Endodermal cell (in vitro differentiated cells): ENCODE measurements at places on chromosomes 3 and 15. TPM values are rescaled to one million over a fixed set of nuclear protein-coding genes. Genes with fewer than 3 reads are reported as not detected.

DNA sequence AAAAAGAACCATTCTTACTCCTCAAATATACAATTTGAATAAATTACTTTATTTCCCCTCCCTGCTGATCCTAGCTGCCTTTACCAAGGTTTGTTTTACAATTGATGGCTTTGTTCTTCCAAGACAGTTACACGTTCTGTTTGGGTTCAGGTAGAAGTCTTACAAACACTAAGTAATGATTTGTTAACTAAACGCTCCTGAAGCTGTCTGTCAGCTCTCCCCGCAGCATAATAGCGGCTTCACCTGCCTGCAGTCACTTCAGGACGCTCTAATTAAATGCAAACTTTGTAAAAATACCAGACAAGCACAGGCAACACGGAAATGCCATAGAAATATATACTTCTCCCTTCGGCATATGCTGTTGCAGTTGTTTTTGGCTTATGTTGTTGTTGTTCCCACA, 176.4 kb upstream of the MDFIC2 start:
- H3K36me3 ChIP-seq, result no peaks in the 10 kb centered on the region
- H3K4me1 ChIP-seq, result no peaks in the 10 kb centered on the region
- H3K27ac ChIP-seq, result no peak overlapping the region
- H3K4me3 ChIP-seq, result no peak overlapping the region

GRCh38 chr3:98536456-98537017, 4.8 kb downstream of the GPR15 start:
- no peak overlapping the region for H3K4me3 ChIP-seq
- H3K27me3 ChIP-seq, result no peaks in the 10 kb centered on the region
- no peaks in the 10 kb centered on the region for H3K36me3 ChIP-seq
- H3K27ac ChIP-seq, result no peak overlapping the region
- DNase-seq, result no peak

CKMT1A gene
- 4.4 and 6.6 TPM in 2 replicates for total RNA-seq

GRCh38 chr15:41407341-41407740, 5.0 kb upstream of the NDUFAF1 start:
- H3K4me1 ChIP-seq, result no peaks in the 10 kb centered on the region
- H3K27me3 ChIP-seq, result no peaks in the 10 kb centered on the region
- no peak overlapping the region for H3K27ac ChIP-seq
- no peak for DNase-seq
- H3K36me3 ChIP-seq, result no peaks in the 10 kb centered on the region

GRCh38 chr3:123657568-123657967, 72.7 kb upstream of the HACD2 start:
- DNase-seq, result no peak
- H3K27ac ChIP-seq, result no peak overlapping the region

- no peaks in the 10 kb centered on the region for H3K27me3 ChIP-seq
- H3K4me1 ChIP-seq, result no peaks in the 10 kb centered on the region
- DNase-seq, result no peak
- no peak overlapping the region for H3K27ac ChIP-seq
- H3K4me3 ChIP-seq, result no peak overlapping the region
Observed at GRCh38 chr3:188574885-188575284, 420.9 kb downstream of the LPP start.

PLSCR2 gene
- total RNA-seq, result 2.7 and 3.0 TPM in 2 replicates

PCOLCE2 gene
- total RNA-seq, result 11.5 to 18.3 TPM (median 17.0 TPM) in 3 replicates

GRCh38 chr3:178189854-178190253, 346.4 kb upstream of the KCNMB2 start:
- H3K4me3 ChIP-seq, result no peak overlapping the region
- no peaks in the 10 kb centered on the region for H3K36me3 ChIP-seq
- no peaks in the 10 kb centered on the region for H3K4me1 ChIP-seq
- no peak overlapping the region for H3K27ac ChIP-seq
- no peaks in the 10 kb centered on the region for H3K27me3 ChIP-seq
- no peak for DNase-seq

- H3K27ac ChIP-seq, result no peak overlapping the region
- H3K36me3 ChIP-seq, result no peaks in the 10 kb centered on the region
Observed at GRCh38 chr3:52982839-52983238, 63.0 kb downstream of the SFMBT1 start.

- H3K36me3 ChIP-seq, result peaks cover 12% of the 10 kb centered on the region
- H3K27ac ChIP-seq, result no peak overlapping the region
- DNase-seq, result no peak
- H3K4me3 ChIP-seq, result no peak overlapping the region
Observed at GRCh38 chr15:90892498-90893174, 8.3 kb downstream of the FES start.

MORC1 gene
- total RNA-seq, result not detected in 2 replicates

SKOR1 gene
- 0.14 and 0.37 TPM in 2 replicates for total RNA-seq

LRRC2 gene
- 7.6 to 11.2 TPM (median 8.9 TPM) in 3 replicates for total RNA-seq

DNA sequence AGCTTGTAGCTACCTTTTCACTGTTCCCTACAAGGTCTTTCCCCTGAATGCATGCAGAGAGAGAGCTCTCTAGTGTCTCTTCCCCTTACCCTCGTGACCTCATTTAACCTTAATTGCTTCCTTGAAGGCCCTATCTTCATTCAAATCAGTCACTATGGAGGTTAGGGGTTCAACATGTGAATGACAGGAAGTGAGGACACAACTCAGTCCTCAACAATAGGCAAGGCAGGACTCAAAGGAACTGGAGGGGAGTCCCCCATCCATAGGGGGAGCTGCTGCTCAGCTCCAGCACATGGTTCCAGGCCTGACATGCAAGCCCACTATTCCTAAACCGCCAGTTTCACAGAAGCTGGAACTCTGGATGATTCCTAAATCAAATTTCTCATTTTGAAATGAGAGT, 33.8 kb upstream of the GYG1 start:
- H3K4me3 ChIP-seq, result no peak overlapping the region
- H3K4me1 ChIP-seq, result no peaks in the 10 kb centered on the region
- DNase-seq, result peak; percentile 79
- no peak overlapping the region for H3K27ac ChIP-seq
- H3K27me3 ChIP-seq, result no peaks in the 10 kb centered on the region

SLC35A5 gene
- 35.1 to 45.6 TPM (median 43.2 TPM) in 3 replicates for total RNA-seq

GRCh38 chr3:153343988-153344782, 182.2 kb downstream of the RAP2B start:
- no peaks in the 10 kb centered on the region for H3K27me3 ChIP-seq
- no peak overlapping the region for H3K4me3 ChIP-seq
- H3K4me1 ChIP-seq, result no peaks in the 10 kb centered on the region
- H3K36me3 ChIP-seq, result no peaks in the 10 kb centered on the region
- DNase-seq, result no peak

- no peaks in the 10 kb centered on the region for H3K27me3 ChIP-seq
- no peak overlapping the region for H3K4me3 ChIP-seq
- H3K36me3 ChIP-seq, result no peaks in the 10 kb centered on the region
- no peak for DNase-seq
Observed at GRCh38 chr3:62621176-62621575, 247.8 kb upstream of the FEZF2 start.

BCL2A1 gene
- not detected in 2 replicates for total RNA-seq

DNA sequence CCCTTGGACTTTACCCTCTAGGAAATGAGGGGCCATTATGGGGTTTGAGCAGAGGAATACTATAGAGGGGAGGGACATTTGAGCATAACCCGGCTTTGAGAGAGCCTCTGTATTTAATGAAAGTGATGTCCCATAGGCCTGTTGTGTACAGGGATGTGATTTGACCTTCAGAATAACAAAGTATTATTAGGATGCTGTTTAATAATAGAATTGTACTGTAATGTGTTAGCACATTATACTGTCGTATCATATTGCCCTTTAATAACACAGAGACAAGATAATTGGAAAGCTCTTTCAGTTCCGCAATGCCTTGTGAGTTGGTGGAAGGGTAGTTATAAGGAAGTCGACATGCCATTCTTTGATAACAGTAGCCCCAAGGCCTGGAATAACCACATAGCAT, 328.3 kb downstream of the RYR3 start:
- no peak for DNase-seq
- H3K27ac ChIP-seq, result no peak overlapping the region
- no peaks in the 10 kb centered on the region for H3K27me3 ChIP-seq
- no peaks in the 10 kb centered on the region for H3K36me3 ChIP-seq
- no peak overlapping the region for H3K4me3 ChIP-seq
- H3K4me1 ChIP-seq, result no peaks in the 10 kb centered on the region

LEKR1 gene
- total RNA-seq, result 0.50 and 1.0 TPM in 2 replicates

DNA sequence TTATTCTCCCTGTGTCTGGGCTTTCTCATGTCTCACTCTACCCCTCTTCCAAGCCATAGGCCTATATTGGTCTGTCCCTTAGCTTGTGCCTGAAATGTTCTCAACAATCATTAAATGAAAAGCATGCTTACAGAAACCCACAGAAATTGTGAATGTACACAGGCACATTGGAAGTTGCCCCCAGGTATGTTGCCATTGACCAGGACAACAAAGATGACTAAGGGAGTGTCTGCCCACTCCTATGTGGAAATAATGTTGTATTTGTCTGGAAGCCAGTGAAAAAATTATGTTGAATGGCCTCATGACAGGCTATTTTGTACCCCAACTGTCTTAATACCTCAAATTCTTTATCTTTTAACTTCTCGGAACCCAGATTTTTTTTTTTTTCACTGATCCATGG, 102.0 kb downstream of the TPRG1 start:
- no peaks in the 10 kb centered on the region for H3K36me3 ChIP-seq
- no peak for DNase-seq
- H3K4me3 ChIP-seq, result no peak overlapping the region
- H3K4me1 ChIP-seq, result no peaks in the 10 kb centered on the region
- H3K27ac ChIP-seq, result no peak overlapping the region

DCUN1D1 gene
- total RNA-seq, result 43.2 to 65.6 TPM (median 52.0 TPM) in 3 replicates

- no peaks in the 10 kb centered on the region for H3K36me3 ChIP-seq
- peaks cover 11% of the 10 kb centered on the region for H3K4me1 ChIP-seq
- H3K27ac ChIP-seq, result no peak overlapping the region
- H3K27me3 ChIP-seq, result no peaks in the 10 kb centered on the region
Observed at GRCh38 chr3:161560008-161560637, 63.5 kb downstream of the OTOL1 start.

GRCh38 chr3:72523429-72524151, 324.7 kb downstream of the SHQ1 start:
- DNase-seq, result no peak
- no peak overlapping the region for H3K4me3 ChIP-seq
- H3K27me3 ChIP-seq, result no peaks in the 10 kb centered on the region
- H3K36me3 ChIP-seq, result no peaks in the 10 kb centered on the region
- no peak overlapping the region for H3K27ac ChIP-seq
- H3K4me1 ChIP-seq, result no peaks in the 10 kb centered on the region

DNA sequence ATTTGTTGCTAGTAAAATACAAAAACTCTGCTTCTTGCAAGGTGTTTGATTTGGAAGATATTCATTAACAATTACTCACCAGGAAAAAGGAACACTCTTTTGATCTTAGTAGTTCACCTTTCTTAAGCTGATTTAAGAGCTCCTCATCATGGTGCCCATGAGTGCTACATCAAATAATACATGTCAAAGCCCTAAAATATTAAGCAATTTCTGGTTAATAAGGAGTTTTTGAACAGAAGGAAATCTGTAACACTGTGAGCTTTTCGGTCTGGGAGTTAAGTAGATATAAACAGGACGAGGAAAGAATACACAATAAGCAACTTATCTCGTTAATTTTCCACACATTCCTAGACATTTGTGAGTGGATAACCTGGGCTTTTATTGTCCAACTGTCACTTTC, 83.9 kb upstream of the DCBLD2 start:
- DNase-seq, result no peak
- no peaks in the 10 kb centered on the region for H3K36me3 ChIP-seq
- H3K27me3 ChIP-seq, result no peaks in the 10 kb centered on the region
- H3K4me1 ChIP-seq, result peaks cover 5% of the 10 kb centered on the region
- no peak overlapping the region for H3K4me3 ChIP-seq
- no peak overlapping the region for H3K27ac ChIP-seq

PARP15 gene
- 0.21 to 0.44 TPM (median 0.29 TPM) in 3 replicates for total RNA-seq

RASA2 gene
- 24.8 to 30.9 TPM (median 25.0 TPM) in 3 replicates for total RNA-seq

OXTR gene
- total RNA-seq, result 11.8 and 13.1 TPM in 2 replicates

CD86 gene
- not detected in 3 replicates for total RNA-seq

GRCh38 chr15:80489030-80489594, 84.9 kb downstream of the ARNT2 start:
- no peaks in the 10 kb centered on the region for H3K4me1 ChIP-seq
- no peak for DNase-seq
- no peak overlapping the region for H3K4me3 ChIP-seq
- no peak overlapping the region for H3K27ac ChIP-seq

DNA sequence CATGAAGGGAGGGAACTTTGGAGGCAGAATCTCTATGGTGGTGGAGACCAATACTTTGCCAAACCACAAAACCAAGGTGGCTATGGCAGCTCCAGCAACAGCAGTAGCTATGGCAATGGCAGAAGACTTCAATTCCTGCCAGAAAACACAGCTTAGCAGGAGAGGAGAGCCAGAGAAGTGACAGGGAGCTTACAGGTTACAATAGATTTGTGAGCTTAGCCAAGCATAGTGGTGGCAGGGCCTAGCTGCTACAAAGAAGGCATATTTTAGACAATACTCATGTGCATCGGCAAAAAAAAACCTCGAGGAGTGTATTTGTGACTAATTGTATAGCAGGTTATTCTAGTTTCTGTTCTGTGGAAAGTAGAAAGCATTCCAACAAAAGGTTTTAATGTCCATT, 6.4 kb upstream of the CSTA start:
- peaks cover 38% of the 10 kb centered on the region for H3K27me3 ChIP-seq
- no peak overlapping the region for H3K27ac ChIP-seq
- no peaks in the 10 kb centered on the region for H3K36me3 ChIP-seq
- no peak overlapping the region for H3K4me3 ChIP-seq
- no peaks in the 10 kb centered on the region for H3K4me1 ChIP-seq

- H3K27ac ChIP-seq, result no peak overlapping the region
- peaks cover 6% of the 10 kb centered on the region for H3K4me1 ChIP-seq
Observed at GRCh38 chr15:25556136-25556535, 117.3 kb upstream of the UBE3A start.

- H3K27me3 ChIP-seq, result no peaks in the 10 kb centered on the region
- peaks cover 53% of the 10 kb centered on the region for H3K36me3 ChIP-seq
- DNase-seq, result peak; percentile 85
- H3K27ac ChIP-seq, result peak overlapping the region; percentile 56
- H3K4me3 ChIP-seq, result peak overlapping the region; percentile 69
Observed at GRCh38 chr15:41561777-41562145, 2.7 kb downstream of the TYRO3 start.

DNA sequence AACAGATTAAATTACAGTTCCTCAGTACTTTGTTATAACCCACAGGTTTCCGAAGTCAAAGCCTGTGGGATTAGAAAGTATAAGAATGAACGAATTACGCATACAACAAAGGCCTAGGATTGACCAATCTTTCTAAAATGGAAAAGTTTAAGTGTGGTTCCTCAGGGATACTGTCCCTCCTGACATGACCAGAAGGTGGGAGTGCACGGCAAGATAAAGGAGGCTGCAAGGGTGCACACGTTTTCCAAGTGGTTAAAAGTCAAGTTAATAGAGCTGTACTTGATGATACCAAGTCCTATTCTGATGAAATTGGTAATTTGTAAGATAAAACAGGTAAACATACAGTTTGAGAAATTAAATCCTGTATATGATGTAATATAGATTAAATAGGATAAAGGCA, 96.2 kb downstream of the ALDH1A2 start:
- H3K4me1 ChIP-seq, result no peaks in the 10 kb centered on the region
- DNase-seq, result no peak
- no peaks in the 10 kb centered on the region for H3K36me3 ChIP-seq
- no peaks in the 10 kb centered on the region for H3K27me3 ChIP-seq
- H3K4me3 ChIP-seq, result no peak overlapping the region

DNA sequence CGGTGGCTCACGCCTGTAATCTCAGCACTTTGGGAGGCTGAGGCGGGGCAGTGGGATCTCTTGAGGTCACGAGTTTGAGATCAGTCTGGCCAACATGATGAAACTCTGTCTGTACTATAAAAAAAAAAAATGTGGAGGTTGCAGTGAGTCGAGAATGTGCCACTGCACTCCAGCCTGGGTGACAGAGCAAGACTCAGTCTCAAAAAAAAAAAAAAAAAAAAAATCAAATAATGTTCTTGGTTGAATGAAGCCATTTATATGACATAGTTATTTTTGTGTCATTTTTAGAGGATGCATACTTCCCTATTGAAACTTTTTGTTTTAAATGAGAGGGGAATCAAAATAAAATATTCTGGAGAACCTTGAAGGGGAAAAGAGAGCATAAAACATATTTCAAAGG, 3.1 kb downstream of the HMCES start:
- DNase-seq, result no peak
- H3K27me3 ChIP-seq, result no peaks in the 10 kb centered on the region
- H3K4me1 ChIP-seq, result peaks cover 10% of the 10 kb centered on the region
